B cell (primary cell): ENCODE measurements at places on chromosomes 1 and 21. TPM values are rescaled to one million over a fixed set of nuclear protein-coding genes. Genes with fewer than 3 reads are reported as not detected.

The EMC1 gene
- total RNA-seq, result 43.3 and 45.5 TPM in 2 replicates

The TRABD2B gene
- total RNA-seq, result not detected in 2 replicates

The TMEM63A gene
- total RNA-seq, result 238 and 267 TPM in 2 replicates

The TCP10L gene
- 0.39 and 0.51 TPM in 2 replicates for total RNA-seq

The PDPN gene
- 0.27 TPM in 1 of 2 replicates, not detected in the other for total RNA-seq

The PGLYRP3 gene
- not detected in 2 replicates for total RNA-seq

GRCh38 chr1:11842154-11843041 lies 5.2 kb downstream of the NPPA start:
- H3K27ac ChIP-seq, result peak overlapping the region; percentile 13
- H3K4me1 ChIP-seq, result peaks cover 14% of the 10 kb centered on the region
- no peaks in the 10 kb centered on the region for H3K27me3 ChIP-seq
- H3K36me3 ChIP-seq, result peaks cover 69% of the 10 kb centered on the region

GRCh38 chr1:99332561-99332960 lies 68.3 kb downstream of the PLPPR4 start:
- DNase-seq, result no peak
- no peaks in the 10 kb centered on the region for H3K27me3 ChIP-seq
- no peaks in the 10 kb centered on the region for H3K4me1 ChIP-seq
- H3K27ac ChIP-seq, result no peak overlapping the region

- no peaks in the 10 kb centered on the region for H3K27me3 ChIP-seq
- H3K36me3 ChIP-seq, result no peaks in the 10 kb centered on the region
- peaks cover 66% of the 10 kb centered on the region for H3K4me1 ChIP-seq
- H3K4me3 ChIP-seq, result peak overlapping the region; percentile 12
Observed at GRCh38 chr1:154860156-154860870, 9.8 kb downstream of the KCNN3 start.

- no peak overlapping the region for H3K27ac ChIP-seq
- H3K4me1 ChIP-seq, result peaks cover 63% of the 10 kb centered on the region
- no peaks in the 10 kb centered on the region for H3K27me3 ChIP-seq
- no peak overlapping the region for H3K4me3 ChIP-seq
Observed at GRCh38 chr1:206466840-206467649, 3.2 kb upstream of the IKBKE start.

GRCh38 chr1:160221089-160221488 lies 15.9 kb downstream of the PEA15 start:
- DNase-seq, result no peak
- no peak overlapping the region for H3K4me3 ChIP-seq
- peaks cover 35% of the 10 kb centered on the region for H3K36me3 ChIP-seq
- no peaks in the 10 kb centered on the region for H3K4me1 ChIP-seq
